Activated CD4-positive, alpha-beta memory T cell treated with anti-CD3 and anti-CD28 coated beads, Interleukin-2, amount 10 ng/mL, durations not matched to agents 7 days and 5 days (primary cell): ENCODE measurements at places on chromosomes 11 and 22. TPM values are rescaled to one million over a fixed set of nuclear protein-coding genes. Genes with fewer than 3 reads are reported as not detected.

Gene TIMM10
- 82.4 TPM for total RNA-seq

Gene PGAP2
- total RNA-seq, result 19.0 TPM

Gene FOXR1
- total RNA-seq, result not detected

Gene OR5P2
- not detected for total RNA-seq

GRCh38 chr22:38353142-38353629, 36.0 kb upstream of the CSNK1E start:
- no peak overlapping the region for H3K27ac ChIP-seq
- H3K36me3 ChIP-seq, result no peaks in the 10 kb centered on the region
- no peaks in the 10 kb centered on the region for H3K27me3 ChIP-seq
- no peaks in the 10 kb centered on the region for H3K4me1 ChIP-seq
- peak; percentile 71 for DNase-seq

GRCh38 chr11:26960281-26960680, 33.6 kb upstream of the FIBIN start:
- H3K27ac ChIP-seq, result no peak overlapping the region
- no peaks in the 10 kb centered on the region for H3K4me1 ChIP-seq
- DNase-seq, result no peak
- H3K36me3 ChIP-seq, result no peaks in the 10 kb centered on the region
- H3K27me3 ChIP-seq, result no peaks in the 10 kb centered on the region

- DNase-seq, result no peak
- H3K27ac ChIP-seq, result no peak overlapping the region
- peaks cover 4% of the 10 kb centered on the region for H3K27me3 ChIP-seq
- H3K36me3 ChIP-seq, result no peaks in the 10 kb centered on the region
- no peaks in the 10 kb centered on the region for H3K4me1 ChIP-seq
- H3K4me3 ChIP-seq, result no peak overlapping the region
Measured at GRCh38 chr11:12922980-12923507, 86.1 kb upstream of the RASSF10 start.

- no peak overlapping the region for H3K4me3 ChIP-seq
- H3K36me3 ChIP-seq, result peaks cover 47% of the 10 kb centered on the region
- H3K27me3 ChIP-seq, result no peaks in the 10 kb centered on the region
- H3K27ac ChIP-seq, result no peak overlapping the region
Measured at GRCh38 chr11:14619603-14620531, 23.7 kb upstream of the PDE3B start.

DNA sequence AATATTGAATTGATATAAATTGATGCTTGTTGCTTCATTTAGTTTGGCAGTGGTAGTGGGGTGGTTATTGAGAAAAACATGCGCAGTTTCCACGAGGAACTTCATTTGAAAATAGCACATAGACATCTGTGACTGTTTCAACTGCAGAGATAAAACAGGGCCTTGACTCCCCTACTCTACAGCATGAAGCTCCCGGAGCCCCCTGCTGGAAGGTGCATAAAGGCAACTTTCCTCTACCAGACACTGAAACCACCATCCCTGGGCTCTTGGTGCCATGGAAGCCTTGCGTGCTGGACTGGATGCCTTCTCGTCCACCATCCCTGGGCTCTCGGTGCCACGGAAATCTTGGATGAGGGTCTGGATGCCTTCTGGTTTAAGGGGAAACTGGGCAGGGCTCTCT, 195.9 kb downstream of the CSNK2A3 start:
- peak; percentile 44 for DNase-seq
- no peak overlapping the region for H3K4me3 ChIP-seq
- peaks cover 5% of the 10 kb centered on the region for H3K27me3 ChIP-seq
- H3K4me1 ChIP-seq, result peaks cover 21% of the 10 kb centered on the region
- no peak overlapping the region for H3K27ac ChIP-seq

DNA sequence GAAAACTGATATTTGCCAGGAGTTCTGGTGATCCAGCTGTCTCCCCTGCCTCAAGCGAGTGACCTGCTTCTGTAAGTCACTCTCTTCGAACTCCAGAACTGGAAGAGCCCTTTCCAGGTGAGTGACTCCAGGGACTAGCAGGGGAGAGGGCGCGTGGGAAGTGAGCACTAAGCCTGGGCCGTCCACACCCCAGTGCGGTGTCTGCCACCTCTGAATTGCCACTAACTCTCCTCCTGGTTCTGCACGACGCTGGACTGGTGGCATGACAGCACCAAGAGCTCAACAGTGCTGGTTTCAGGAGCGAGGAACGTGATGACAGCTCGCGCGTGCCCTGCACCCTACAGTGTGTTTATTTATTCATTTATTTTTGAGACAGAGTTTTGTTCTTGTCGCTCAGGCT, 22.9 kb downstream of the KIAA0930 start:
- H3K4me3 ChIP-seq, result no peak overlapping the region
- no peaks in the 10 kb centered on the region for H3K27me3 ChIP-seq
- no peak for DNase-seq
- no peaks in the 10 kb centered on the region for H3K36me3 ChIP-seq

DNA sequence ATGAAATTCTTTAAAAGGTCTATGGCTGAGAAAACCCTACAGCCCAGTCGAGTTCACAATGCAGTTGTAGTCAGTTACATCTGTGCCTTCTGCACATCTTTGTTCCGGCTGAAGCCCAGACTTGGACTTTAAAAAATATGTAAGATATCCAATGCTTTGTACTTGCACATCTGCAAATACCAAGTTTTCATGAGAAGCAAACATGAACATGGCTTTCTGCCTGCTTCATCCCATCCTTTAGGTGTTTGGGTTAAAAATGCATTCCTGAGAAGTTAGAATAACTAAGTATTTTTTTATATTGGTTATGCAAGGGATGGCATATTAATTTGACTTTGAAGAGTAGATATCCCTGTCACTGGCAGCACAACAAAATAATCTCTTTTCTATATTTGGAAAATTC, 528.4 kb downstream of the METTL15 start:
- H3K4me3 ChIP-seq, result no peak overlapping the region
- H3K27me3 ChIP-seq, result no peaks in the 10 kb centered on the region
- DNase-seq, result no peak
- no peaks in the 10 kb centered on the region for H3K4me1 ChIP-seq

GRCh38 chr22:19802894-19803735, 42.5 kb downstream of the TBX1 start:
- no peaks in the 10 kb centered on the region for H3K4me1 ChIP-seq
- H3K27ac ChIP-seq, result no peak overlapping the region
- no peaks in the 10 kb centered on the region for H3K27me3 ChIP-seq
- H3K36me3 ChIP-seq, result no peaks in the 10 kb centered on the region

GRCh38 chr11:7196396-7197146, 55.1 kb upstream of the SYT9 start:
- no peaks in the 10 kb centered on the region for H3K4me1 ChIP-seq
- H3K27ac ChIP-seq, result no peak overlapping the region
- no peak overlapping the region for H3K4me3 ChIP-seq
- H3K36me3 ChIP-seq, result no peaks in the 10 kb centered on the region
- peaks cover 6% of the 10 kb centered on the region for H3K27me3 ChIP-seq
